ENCODE measurements at places on chromosomes 2 and 18.

GRCh38 chr2:164514491-164514890, 106.8 kb downstream of the GRB14 start:
- no peak for DNase-seq

DNA sequence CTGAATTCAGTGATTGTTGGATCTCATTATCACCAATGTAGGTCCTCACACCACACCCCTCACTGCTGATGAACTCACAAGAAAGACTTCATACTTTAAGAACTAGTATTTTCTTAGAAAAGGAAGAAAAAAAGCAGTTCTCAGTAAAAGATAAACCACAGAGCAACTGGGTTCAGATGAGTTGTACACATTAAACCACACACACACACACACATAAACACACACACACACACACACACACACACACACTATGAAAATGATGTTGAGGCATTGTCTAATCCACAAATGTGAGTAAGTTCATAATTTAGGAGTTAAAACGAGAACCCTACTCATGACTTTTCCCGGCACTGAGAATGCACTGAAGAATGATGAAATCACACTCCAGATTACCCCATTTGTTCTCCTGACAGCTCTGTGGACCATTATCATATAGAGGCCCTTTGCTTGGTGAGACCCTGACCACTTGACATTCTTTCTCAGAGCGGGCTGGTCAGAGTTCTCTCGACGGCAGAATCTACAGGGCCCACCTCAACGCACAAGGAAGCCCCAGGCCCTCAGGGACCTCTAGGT, 106.2 kb downstream of the BCL2 start:
- peak; percentile 83 for DNase-seq

- no peak for DNase-seq
Measured at GRCh38 chr2:119240311-119241204, 16.9 kb downstream of the STEAP3 start.

GRCh38 chr2:127359520-127359919, 28.3 kb downstream of the MAP3K2 start:
- no peak for DNase-seq

GRCh38 chr2:95574506-95574905, 17.3 kb upstream of the TRIM43 start:
- no peak for DNase-seq

DNA sequence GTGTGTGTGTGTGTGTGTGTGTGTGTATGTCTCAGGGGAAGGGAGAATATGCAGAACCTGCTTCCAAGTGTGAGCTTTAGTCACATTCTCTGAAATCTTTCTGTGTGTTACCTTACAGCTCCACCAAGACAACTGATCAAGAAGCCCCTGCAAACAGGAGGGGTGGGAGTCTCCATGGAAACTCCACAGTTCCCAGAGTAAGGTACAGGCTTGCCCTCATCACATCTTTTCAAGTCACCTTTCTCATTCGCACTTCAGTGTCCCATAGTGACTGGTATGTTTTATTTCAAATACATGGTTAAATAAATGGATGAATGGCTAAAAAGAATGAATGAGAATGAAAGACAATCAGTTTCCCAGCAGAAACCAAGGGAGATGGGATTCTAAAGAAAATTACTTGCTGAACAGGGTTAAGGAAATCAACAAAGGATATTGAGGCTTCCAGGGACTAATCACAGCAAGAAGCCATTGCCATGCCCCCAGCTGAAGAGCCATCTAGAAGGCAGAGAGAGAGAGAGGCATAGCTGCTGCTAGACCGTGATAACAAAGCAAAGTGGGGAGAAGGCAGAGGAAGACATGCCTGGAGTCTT, 987.2 kb upstream of the CELF4 start:
- DNase-seq, result no peak

DNA sequence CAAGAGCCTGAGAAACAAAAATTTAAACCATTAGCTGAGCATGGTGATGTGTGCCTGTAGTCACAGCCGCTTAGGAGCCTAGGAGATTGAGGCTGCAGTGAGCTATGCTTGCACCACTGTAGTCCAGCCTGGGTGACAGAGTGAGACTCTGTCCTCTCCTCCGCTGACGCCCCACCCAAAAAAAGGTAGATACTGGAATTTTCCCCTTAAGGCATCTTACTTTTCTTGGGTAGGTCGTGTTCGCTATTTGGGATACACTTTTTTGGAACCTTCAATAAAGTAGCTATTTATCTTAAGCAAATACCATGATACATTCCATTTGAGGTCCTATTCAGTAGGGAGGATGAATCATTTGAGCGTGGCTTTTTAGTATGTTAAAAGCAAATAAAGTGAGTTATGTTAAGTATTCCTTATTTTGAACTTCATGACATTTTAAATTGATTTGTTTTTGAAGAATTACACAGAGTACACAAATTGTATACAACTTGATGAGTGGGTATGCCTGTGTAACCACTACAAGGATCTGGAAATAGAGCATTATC, 38.7 kb downstream of the RALBP1 start:
- no peak for DNase-seq

GRCh38 chr18:31649978-31650719, 34.2 kb downstream of the B4GALT6 start:
- no peak for DNase-seq

GRCh38 chr2:138447889-138448570, 53.5 kb upstream of the SPOPL start:
- DNase-seq, result no peak

GRCh38 chr2:62713837-62714236, 8.3 kb downstream of the EHBP1 start:
- DNase-seq, result no peak

DNA sequence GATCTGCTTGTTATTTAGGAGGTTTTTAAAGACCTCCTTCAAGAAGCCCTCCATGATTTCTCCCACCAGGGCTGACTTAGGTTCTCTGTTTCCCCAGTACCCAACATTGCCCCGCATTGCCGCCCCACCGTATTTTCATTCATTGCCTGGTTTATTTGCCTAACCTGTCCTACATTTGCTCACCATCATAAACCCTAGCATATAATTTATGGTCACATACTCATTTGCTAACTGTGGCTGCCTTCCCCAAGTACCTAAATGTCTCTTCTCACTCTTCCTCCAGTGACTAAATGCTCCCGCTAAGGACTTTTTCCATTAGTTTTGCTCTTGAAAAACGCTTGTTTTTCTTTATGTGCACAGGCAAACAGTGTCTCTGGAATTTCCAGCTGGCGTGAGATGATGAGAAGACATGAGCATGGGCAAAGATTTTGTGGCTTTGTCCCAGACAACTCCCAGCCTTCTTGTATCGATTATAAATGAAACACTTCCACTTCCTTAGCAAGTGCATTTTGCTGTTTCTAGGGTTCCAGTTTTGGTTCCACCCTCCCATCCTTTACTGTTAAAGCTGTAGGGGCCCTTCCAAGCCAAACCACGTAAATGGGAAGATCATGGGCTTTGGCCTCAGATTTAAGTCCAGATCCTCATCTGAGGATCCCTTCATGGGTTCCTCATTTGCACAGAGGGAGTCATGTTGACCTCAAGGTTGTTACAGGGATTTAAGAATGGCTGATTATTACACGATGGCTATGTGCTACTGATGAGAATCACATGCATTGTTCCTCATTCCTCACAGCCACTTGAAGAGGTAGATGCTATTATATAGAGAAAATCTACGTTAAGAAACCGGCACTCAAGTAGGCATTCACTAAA, 21.0 kb upstream of the ARMC9 start:
- peak; percentile 49 for DNase-seq

GRCh38 chr2:76075126-76075525, 364.4 kb upstream of the GCFC2 start:
- no peak for DNase-seq
